ENCODE measurements at places on chromosomes 3 and 15.

DNA sequence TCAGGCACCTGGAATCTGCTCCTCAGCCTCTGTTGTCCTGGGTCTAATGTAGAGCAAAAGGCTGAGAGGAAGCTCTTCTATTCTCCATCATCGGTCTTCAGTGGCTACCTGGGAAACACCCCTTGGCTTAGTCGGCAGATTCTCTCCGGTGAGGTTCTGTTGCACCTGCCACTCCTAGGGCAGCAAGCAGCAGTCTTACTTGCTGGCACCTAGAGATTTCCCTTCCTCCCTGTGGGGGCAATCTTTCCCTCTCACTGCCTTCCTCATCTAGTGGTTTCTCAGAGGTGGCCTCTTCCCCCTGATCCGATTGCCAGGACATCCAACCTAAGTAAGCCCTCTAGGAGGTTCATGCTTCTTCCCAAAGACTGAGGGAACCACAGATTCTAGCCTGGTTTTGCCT, 60.8 kb downstream of the PLS1 start:
- no peak for DNase-seq

- DNase-seq, result no peak
These were observed 7.7 kb upstream of the DCP1A start for GRCh38 chr3:53354945-53355498.

GRCh38 chr3:172640751-172641150, 70.1 kb downstream of the NCEH1 start:
- DNase-seq, result no peak

GRCh38 chr15:57283774-57284503, 92.4 kb upstream of the CGNL1 start:
- DNase-seq, result no peak

- no peak for DNase-seq
These were observed 34.1 kb upstream of the HES1 start for GRCh38 chr3:194101592-194102432.

- no peak for DNase-seq
These were observed 2.9 kb downstream of the SHOX2 start for GRCh38 chr3:158103081-158103886.

- DNase-seq, result no peak
These were observed 35.3 kb downstream of the SQOR start for GRCh38 chr15:45670091-45670490.

DNA sequence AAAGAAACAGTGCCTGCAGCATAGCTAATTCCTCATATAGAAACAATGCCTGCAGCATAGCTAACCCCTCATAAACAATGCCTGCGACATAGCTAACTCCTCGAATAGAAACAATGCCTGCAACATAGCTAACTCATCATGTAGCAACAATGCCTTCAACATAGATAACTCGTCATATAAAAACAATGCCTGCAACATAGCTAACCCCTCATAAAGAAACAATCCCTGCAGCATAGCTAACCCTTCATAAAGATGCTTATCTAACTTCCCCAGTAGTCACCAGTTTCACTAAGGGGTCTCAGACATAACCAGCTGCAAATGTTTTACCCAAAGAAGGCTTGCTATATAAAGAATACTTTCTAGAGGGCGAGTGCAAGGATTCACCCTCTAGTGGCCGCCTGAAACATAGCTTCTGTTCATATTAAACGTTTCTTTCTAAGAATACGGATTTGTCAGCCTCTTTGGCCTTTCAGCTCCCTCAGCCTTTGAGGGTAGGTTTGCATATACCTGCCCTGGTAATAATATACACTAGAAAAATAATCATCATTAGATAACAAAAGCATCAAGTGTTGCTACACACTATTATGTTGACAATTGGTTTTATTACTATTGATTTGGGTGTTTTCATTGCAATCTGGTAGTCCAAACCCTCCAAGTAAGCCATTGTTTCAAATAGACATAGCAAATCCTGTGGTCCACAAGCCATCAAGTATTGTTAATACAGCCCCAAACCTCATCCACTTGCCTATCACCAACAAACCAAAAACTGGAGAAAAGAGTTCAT, 44.4 kb upstream of the FAN1 start:
- DNase-seq, result no peak

DNA sequence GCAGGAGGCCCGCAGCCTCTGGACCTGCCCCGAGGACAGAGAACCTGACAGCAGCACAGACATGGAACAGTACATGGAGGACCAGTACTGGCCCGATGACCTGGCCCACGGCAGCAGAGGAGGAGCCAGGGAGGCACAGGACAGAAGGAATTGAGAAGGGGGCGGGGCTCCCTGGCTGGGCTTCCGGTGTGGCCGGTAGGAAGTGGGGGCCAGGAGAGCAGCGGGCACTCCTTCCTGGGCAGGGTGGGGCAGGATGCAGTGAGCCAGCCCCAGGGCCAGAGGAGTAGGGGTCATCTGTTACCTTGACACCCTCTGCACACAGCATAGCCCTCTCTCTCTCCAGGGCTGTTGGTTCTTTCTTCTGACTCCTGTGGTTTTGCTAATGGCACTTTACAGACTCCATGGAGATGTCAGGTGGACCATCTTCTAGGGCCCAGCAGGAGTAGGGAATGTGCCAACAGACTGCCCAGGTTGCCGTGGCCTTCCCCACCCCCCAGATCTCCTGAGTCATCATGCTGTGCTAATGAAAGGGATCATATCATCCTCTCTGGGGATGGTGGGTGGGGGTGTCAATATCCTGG, 8.6 kb upstream of the ISG20 start:
- no peak for DNase-seq

DNA sequence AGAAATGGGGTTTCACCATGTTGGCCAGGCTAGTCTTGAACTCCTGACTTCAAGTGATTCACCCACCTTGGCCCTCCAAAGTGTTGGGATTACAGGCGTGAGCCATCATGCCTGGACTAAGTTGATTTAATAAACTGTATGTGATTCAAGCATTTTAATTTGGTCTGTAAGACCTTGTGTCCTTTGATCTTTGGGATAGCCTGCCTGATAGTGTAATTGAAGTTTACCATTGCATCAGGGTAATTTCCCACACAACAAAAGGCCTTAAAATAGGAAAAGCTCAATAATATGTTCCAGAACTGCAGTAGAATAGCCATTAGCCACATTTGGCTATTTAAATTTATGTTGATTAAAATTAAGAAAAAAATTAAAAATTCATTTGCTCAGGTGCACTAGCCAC, 25.2 kb upstream of the DENND6A start:
- DNase-seq, result no peak

DNA sequence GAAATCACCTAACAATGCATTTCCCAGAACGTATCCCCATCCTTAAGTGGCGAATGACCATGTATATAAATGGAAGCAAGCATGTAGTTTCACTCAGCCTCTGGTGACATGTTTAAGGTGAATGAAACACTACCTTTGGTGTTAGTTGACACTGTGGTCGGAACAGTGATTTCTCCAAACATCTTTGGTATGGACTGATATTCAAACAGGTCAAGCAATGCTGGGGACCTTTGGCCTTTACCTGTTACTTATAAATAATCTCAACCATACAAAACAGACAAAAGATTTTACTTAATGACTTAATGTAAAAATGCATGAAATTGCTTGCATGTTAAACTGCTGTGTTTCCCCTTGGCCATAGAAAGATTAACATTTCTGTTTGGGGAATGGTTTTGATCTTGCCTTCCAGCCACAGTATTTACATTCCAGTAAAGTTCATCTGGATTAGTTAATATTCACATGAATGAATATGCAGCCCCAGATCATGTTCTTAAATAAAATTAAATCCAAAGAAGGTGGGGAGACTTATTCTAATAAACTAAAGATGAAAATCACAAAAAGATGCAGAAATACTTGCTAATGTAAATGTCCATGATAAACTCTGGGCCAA, 74.4 kb upstream of the HES1 start:
- DNase-seq, result no peak

DNA sequence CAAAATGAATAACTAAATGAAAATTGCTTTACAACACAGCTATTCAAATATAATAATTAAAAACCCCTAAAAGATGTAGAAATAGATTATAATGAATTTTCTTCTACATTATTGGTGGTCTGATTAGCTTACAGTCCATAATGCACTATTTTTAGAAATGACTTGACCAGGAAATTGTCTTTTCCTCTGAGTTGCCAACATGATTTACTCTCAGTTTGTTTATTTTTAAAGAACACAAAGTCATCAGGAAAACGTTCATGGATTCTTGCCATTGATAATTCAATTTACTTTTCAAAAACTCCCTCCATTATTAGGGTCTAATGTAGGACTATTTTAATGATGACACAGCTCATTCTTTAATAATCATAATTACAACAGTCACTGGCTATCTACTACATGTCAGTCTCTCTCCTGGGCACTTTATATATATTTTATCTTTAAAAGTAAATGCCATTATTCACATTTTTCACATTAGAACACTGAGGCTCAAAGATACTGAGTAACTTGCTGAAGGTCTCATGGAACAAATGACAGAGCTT, 1.1 kb downstream of the TM4SF18 start:
- DNase-seq, result no peak

DNA sequence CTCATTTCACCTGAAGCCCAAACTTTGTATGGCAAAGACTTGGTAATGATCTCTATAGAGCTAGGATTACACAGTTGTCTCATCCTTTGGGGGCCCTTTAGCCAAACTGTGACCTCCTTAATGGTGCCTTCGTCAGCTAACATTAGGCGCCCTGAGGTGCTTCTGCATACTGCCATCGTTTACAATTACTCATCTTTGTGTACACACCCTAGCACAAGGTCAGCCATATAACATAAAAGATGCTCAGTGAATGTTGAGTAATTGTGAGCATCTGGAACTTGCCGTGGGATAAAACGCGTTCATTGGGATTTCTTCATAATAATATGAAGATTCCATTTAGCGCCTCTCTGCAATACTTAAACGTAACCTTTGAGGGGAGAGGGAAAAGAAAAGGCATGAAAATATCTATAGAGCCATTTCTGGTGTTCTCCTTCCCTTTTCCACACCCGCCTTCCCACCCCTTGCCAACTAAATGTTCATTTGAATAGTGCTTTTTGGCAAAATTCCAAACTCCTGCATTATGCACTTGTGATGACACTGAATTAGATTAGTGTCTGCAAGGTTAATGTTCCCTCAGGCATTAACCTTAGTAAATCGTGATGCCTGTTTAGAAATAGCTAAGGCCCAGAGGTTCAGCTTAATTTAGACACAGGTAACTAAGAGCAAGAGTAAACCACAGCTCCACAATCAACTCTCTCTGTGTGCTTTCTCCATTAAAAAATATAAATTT, 990 bp upstream of the ZNF148 start:
- DNase-seq, result no peak

- DNase-seq, result no peak
These were observed 54.3 kb upstream of the SLC24A5 start for GRCh38 chr15:48066456-48066855.

DNA sequence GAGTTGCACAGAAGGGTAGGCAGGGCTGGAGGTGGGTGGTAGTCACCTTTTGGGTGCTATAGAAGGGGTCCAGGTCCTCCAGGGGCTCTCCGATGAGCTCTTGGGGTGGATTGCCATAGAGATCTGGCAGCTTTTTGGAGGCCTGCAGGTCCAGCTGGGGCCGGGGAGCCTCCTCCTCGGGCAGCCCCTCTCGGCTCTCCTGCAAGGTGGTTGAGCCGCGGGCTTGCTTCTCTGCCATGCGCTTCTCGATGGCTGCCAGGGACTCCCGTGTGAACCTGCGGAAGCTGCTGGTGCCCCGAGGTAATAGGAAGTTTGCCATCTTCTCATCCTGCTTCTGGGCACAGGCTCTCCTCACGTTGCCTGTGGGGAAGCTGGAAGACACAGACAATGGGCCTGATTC, 16.5 kb downstream of the SCN5A start:
- DNase-seq, result no peak

- no peak for DNase-seq
These were observed 1.3 kb upstream of the SRP14 start for GRCh38 chr15:40040293-40040635.

DNA sequence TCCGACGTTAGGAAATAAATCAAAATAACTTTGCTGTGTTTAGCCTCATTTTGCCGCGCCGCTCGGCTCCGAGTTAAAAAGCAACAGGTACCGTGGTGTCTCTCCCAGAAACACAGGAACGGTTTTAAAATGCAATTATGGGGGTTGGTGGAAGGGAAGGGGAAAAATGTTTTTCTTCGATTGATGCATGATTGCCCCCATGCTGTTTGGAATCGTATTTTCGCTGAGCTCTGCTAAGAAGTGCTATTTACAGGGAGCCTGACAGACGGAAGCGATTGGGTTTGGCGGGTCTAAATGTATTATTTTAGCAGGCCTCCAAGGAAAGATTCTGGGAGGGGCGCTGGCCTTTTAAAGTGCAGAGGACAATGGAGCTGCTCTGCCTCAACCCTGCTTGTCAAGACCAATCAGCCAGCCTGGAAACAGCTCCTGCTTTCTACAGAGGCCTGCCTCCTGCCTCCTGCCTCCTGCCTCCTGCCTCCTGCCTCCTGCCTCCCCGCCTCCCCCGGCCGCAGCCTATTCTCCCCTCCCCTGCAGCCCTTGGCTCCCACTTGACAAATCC, 156.7 kb upstream of the TLE3 start:
- DNase-seq, result no peak

- DNase-seq, result no peak
These were observed 140.6 kb upstream of the SLITRK3 start for GRCh38 chr3:165336786-165337185.

- DNase-seq, result no peak
These were observed 43.5 kb upstream of the MEF2A start for GRCh38 chr15:99522288-99522687.

GRCh38 chr15:73924171-73924921, 1.9 kb upstream of the LOXL1 start:
- no peak for DNase-seq

- DNase-seq, result no peak
These were observed 48.3 kb downstream of the DHX36 start for GRCh38 chr3:154275965-154276364.

DNA sequence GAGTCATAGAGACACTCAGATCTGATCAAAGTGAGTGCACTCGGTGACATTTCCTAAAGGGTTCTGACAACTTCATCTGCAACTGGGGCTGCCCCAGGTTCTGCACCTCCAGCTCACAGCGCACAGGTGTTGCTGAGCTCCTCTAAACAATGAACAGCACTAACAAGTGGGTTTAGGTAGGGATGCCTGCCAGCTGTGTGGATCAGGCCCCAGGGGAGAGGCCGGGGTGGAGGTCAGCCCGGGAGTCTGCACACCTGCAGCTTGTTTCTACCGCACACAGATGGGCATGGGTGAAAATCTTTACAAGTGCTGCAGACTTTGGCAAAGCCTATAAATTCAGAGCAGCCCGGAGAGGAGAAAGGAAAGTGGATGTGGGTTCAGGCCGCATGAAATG, 355 bp downstream of the FBXW12 start:
- DNase-seq, result no peak

DNA sequence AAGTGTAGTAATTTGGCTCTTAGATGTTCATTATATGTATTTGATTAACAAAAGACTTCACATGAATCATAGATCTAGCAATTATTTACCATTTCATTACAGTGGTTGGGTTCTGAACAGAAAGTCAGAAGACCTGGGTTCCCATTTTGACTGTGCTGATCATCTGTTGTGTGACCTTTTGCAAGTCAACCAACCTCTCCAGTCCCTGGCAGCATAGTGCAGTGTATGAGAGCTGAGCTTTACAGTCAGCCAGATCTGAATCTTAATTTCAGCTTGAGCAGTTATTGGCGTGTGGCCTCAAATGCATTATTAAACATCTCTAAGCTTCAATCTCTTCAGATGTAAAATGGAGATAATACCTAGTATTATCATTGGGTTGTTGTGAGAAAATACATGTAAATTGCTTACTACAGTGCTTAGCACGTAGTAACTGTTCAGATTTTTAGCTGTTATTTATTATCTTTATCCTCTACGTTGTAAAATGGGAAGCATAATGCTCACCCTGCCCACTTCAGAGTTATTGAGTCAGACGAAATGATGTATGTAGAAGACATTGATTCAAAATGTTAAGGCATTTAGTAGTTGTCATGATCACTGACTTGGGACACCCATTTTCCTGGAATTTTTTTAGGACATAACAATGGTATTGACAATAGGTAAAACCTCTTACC, 104.0 kb downstream of the KLHL25 start:
- no peak for DNase-seq
